Suppressor macrophage treated with lipopolysaccharide for 1 hour (primary cell): ENCODE measurements at places on chromosomes 1 and 21.

- peak; percentile 44 for DNase-seq
These were observed 14.6 kb downstream of the MTX1 start for GRCh38 chr1:155223047-155223446.

- peak; percentile 53 for DNase-seq
These were observed 23.4 kb downstream of the MAPKAPK2 start for GRCh38 chr1:206708058-206708457.

- DNase-seq, result peak; percentile 17
These were observed 14.3 kb downstream of the RRP15 start for GRCh38 chr1:218299416-218299815.

DNA sequence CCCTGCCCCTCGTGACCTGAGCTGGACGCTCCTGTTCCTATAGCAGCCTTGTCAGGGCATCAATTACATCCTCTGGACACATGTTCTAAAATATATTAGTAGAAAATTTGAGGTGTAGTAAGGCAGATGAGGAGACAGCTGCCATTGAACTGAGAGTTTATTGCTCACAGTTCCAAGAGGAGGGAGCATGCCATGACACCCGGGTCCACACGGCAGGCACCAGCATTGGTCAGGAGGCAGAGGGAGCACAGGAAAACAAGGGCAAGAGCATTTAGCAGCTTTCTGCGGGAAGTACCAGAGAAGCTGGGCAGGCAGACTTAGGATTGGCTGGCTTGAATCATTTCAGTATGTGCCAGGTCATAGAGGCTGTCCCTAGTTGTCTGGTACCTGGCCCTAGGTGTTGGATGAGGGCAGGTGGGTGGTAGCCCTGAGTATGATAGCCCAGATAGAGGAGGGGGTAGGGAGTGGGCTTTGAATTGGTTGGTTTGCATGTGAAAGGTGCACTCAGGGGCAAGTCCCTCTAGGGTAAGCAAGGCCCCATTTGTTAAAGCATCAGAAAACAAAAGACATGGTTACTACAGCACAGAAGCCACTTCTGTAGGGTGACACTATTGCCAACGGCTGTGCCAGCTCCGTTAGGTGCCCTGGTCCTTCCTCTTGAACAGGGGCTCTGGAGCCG is 223.6 kb upstream of the RAB4A start:
- DNase-seq, result no peak

DNA sequence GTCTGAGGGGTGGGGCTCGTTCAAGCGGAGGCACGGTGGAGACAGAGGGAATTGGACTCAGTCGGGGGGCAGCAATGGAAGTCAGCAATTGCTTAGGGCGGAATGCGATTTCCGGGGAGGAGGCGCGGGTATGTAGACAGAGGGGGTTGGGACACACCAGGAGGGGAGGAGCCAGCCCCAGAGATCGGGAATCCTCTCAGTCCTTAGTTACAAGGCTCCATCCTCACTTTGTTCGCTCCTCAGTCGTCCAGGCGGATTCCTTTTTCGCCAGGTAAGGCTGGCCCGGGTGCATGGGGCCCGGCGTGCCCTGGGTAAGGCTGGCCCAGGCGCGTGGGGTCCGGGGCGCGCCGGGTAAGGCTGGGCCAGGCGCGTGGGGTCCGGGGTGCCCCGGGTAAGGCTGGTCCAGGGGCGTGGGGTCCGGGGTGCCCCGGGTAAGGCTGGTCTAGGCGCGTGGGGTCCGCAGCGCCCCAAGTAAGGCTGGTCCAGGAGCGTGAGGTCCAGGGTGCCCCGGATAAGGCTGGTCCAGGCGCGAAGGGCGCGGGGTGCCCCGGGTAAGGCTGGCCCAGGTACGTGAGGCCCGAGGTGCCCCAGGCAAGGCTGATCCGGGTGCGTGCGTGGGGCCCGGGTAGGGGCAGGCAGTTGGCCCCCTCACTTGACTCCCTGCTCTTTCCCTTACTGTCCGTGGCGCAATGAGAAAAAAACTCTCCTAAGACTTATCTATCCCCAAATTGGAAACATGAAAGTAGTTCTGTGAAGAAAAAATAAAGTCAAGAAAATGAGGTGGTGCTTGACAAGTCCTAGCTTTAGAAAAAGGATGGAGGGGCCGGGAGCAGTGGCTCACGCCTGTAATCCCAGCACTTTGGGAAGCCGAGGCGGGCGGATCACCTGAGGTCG is at the start of gene L1TD1:
TSS of gene L1TD1 (plus strand) at position 199 of the 894 bp plus-strand sequence. CDS start 11,780 bp downstream, outside the sequence.
- DNase-seq, result no peak

DNA sequence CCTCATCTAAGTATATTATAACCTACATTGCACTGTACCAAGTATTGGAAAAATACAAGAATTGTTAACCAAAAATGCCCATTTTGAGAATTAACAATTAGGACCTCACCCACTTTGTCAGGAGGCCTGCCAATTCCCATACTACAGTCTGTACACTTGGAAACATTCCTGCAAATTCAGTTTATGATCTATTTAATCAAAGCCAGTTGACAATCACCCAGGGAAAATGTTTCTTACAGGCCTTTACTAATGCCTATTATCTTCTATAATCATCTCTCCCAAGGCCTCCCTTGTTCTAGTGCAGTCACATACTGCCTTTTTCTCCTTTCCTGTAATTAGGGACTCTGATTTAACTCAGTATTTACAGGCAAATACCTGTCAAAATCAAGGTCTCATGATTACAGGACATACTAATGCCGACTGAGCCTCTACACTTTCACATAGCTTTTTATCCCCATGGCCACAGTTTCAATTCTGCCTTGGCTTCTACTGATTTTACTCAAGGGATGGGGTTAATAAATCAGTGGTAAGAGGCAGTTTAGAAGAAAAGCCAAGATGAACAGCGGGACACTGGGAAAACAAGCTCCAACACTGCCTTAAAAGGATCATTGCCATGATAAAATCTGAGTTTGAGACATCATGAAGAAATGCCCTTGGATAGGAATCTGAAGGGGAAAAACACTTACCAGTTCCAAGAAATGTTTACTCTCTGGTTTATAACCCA is 338.7 kb downstream of the VAV3 start:
- no peak for DNase-seq
